Dermis blood vessel endothelial cell (primary cell): ENCODE measurements at places on chromosomes 11 and 22. TPM values are rescaled to one million over a fixed set of nuclear protein-coding genes. Genes with fewer than 3 reads are reported as not detected.
A peak's percentile ranks its signal among the peaks of the same experiment; 100 is the strongest.

Gene FGF19
- total RNA-seq, result not detected in 2 replicates

GRCh38 chr11:1341928-1342524 lies 32.6 kb upstream of the TOLLIP start:
- DNase-seq, result peak; percentile 13

DNA sequence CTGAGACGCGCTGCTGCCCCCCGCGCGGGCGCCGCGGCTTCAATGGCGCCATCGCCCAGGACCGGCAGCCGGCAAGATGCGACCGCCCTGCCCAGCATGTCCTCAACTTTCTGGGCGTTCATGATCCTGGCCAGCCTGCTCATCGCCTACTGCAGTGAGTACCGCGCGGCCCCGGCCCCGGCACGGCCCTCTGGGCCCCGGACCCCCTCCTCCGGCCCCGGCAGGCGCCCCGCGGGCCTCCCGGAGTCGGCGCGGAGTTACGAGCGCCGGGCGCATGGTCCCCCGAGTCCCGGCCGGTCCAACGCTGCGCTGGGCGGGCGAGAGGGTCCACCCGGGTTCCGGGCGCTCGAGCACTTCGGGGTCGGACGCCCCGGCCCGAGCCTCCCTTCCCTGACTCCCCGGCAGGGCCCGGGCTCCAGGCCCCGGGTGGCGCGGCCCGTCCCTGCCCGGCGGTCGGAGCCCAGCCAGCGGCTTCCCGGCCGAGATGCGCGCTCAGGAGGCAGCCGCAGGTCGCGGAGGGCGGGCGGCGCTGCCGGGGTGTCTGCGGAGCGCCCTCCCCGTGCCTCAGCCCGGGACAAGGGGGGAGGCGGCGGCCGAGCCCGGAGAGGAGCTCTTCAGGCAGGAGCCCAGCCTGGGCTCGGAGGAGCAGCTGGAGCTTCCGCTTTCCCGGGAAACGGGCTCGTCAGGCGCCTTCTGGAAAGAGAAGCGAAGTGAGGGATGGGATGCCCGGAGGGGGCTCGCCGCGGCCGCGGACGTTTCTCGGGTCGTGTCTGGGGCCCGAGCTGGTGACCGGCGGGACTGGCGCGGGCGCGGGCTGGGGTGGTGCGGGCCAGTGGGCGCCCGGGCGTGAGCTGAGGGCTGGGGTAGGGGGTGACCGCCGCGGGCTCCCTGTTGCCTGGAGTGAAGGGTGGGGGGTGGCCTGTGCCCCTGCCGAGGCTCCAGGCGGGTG lies 1337.8 kb downstream of the BRD1 start:
- DNase-seq, result peak; percentile 12

- DNase-seq, result peak; percentile 87
These were observed 19.3 kb downstream of the TSSC4 start for GRCh38 chr11:2419638-2420501.

Gene UBQLNL
- 0.05 TPM in 1 of 2 replicates, not detected in the other for total RNA-seq

DNA sequence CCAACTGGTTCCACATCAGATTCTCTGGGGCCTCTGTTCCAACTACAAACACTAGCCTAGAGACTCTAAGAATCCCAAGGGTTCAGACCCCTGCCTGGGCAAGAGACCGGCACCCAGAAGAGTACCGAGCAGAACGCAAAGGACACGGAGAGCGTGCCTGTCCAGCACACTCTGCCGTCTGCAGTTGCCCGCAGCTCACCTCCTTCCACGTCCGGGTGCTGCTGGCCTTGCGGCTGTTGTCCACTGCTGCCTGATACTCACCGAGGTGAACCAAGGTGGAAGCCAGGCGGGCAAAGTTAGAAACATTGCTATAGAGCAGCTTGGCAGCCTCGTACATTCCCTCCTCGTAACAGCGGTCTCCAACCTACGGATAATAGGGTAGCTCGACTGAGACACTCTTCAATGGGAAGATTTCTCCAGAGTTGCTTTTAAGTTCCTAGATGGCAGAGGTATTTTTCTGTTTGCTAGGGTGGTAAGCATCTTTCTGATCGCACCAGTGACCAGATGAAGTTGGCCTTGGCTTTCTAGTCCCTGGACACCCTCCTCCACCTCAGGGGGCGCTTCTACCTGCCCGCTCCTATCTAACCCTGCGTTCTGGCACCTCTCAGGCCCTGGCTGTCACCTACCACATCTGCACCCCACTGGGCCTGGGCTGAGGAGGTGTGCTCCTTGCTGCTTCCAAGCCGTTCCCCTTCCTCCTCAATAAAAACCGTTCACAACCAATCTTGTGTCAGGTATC lies 22.8 kb upstream of the SLC25A1 start:
- DNase-seq, result no peak

- no peak for DNase-seq
These were observed 10.5 kb downstream of the KLHL35 start for GRCh38 chr11:75422248-75423231.

GRCh38 chr22:50471197-50471847 lies 3.5 kb downstream of the SBF1 start:
- no peak for DNase-seq

DNA sequence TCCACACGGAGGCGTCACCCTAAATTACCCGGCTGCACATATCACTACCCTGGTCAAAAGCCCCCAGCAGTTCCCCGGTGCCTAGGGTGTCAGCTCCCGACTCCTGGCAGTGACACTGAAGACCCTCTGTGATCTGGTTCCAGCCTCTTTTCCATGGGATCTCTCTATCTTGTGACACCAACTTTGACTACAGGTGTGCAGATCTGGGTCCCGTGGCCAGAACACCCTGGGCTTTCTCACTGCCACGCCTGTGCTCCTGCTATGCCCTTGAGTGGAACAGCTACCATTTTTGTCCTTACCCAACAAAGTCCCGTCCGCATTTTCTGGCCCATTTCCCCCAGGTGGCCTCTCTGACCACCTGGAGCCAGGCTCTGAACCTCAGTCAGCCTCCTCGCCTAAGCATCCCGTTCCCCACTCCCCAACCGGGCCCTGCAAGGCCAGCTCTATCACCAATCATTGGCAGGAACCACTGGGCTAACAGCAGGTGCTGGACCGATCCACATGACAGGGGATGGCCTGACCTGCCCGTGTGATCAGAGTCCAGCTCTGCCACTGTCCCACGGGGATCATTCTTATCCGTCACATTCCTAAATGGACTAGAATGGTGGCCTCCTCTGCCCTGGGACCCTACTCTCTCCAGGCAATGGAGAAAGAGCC lies 20.7 kb upstream of the CBX7 start:
- no peak for DNase-seq

Gene ISX
- total RNA-seq, result not detected in 2 replicates

DNA sequence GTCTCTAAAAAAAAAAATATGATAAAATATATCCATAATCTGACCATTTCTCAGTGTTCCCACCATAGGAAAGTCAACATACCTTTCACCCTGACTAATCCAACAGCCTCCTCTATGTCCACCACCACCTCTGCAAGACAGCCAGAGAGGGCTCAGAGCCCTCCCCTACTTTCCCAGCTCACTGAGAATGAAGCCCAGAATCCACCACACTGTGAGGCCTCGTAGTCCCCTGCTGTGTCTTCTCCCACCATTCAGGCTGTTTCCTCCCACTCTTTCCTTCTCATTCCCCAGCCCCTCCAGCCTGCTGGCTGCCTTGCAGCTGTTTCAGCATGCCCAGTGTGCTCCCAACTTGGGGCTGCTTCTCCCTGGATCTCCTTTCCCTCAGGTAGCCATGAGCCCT lies 27.0 kb downstream of the SGSM3 start:
- DNase-seq, result peak; percentile 44

DNA sequence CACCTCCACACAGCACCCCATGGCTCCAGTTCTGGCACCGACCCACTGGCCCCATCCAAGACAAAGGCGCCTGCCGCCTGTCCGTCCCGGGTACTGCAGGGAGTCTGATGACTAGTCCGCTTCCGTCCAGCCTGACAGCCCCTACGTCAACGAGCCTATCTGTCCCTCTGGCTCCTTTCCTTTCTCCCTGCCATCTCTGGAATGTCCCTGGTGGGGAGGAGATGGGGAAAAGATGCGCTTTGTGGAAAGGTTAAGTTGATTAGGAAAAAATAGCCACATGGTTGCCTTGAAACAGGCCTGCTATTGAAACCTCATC lies 10.4 kb downstream of the PDGFB start:
- peak; percentile 83 for DNase-seq

DNA sequence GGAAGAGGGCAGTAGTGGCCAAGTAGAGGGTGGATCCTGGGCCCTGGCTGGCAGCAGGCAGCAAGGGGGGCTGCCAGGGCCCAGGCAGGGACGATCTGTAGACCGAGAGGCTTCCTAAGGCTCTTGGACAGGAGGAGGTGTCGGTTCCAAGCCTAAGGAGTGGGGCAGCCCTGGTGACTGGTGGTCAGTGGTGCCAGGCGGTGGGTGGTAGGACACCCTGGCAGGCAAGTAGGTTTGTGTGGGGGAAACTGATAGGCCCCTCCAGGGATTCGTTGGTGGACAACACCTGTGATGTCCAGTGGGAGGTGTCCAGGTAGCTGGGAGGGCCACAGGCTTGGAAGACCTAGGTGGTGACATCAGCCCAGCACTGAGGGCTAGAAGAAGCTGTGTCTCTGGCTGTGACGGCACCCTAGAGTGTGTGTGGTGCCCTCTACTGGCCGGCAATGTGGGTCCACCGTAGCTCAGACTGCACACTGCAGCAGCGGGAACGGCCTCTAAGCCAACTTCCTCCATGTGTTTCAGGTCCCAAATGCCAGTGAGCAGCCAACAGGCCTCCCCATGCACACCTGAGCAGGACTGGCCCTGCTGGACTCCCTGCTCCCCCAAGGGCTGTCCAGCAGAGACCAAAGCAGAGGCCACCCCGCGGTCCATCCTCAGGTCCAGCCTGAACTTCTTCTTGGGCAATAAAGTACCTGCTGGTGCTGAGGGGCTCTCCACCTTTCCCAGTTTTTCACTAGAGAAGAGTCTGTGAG lies 9.4 kb upstream of the SAMM50 start:
- peak; percentile 80 for DNase-seq

- DNase-seq, result no peak
These were observed 10.1 kb upstream of the GAB2 start for GRCh38 chr11:78427615-78428265.

- DNase-seq, result no peak
These were observed 25.7 kb downstream of the ARHGAP1 start for GRCh38 chr11:46674463-46675287.

- no peak for DNase-seq
These were observed 28.6 kb downstream of the C22orf42 start for GRCh38 chr22:32130464-32130863.

GRCh38 chr22:43274595-43275240 lies 68.5 kb downstream of the SCUBE1 start:
- no peak for DNase-seq

- DNase-seq, result peak; percentile 38
These were observed 67.1 kb upstream of the WNT7B start for GRCh38 chr22:46043816-46044620.

DNA sequence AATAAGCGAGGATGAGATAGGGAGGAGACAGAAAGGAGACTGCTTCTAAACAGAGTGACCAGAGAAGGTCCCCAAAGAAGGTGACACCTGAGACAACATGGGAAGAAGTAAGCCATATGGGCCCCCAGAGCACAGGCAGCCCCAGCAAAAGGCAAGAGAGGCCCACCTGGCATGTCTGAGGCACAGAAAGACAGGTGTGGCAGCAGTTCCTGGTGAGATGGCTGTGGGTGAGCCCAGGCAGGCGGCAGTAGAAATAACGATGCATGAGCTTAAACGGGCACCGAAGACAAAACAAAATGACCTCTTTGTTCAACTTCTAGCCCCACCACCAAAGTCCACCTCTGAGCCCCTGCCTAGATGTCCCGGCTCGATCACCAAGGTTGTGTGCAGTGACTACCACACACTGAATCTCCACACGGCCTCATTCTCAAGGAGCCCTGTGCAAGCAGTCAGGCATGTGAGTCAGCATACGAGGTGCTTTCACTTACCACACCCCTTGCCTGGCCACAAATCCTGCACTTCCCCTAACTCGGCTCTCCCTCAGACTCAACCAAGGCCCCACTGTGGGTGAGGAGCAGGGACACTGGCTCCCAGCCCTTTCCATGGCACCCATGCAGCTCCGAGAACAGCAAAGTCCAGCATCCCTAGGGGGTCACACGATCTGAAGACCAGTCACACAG lies 77.6 kb downstream of the PACSIN2 start:
- peak; percentile 68 for DNase-seq

DNA sequence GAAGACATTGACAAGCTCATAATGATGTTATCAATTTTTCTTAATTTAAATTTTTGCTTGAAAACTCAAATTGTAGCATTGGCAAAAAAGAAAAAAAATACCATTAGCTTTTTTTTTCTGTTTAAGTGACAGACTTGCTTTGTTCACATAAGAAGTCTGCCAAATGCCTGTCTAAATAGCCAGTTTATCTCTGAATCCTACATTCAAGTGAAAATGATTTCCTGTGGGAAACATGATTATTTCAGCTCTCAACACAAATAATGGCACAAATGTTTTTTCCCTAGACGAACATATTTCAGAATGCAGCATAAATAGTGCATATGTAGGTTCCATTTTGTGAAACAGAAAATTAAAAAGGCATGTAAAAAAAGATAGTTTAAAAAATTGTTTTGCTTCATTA lies 23.5 kb downstream of the TYR start:
- DNase-seq, result no peak

Gene PSMC3
- total RNA-seq, result 147 and 248 TPM in 2 replicates

Gene IGSF22
- 0.19 TPM in 1 of 2 replicates, not detected in the other for total RNA-seq
